AG04450 (cell line): ENCODE measurements at places on chromosomes 5 and 9.

GRCh38 chr5:71907001-71907588, 188.0 kb downstream of the CARTPT start:
- DNase-seq = no peak

DNA sequence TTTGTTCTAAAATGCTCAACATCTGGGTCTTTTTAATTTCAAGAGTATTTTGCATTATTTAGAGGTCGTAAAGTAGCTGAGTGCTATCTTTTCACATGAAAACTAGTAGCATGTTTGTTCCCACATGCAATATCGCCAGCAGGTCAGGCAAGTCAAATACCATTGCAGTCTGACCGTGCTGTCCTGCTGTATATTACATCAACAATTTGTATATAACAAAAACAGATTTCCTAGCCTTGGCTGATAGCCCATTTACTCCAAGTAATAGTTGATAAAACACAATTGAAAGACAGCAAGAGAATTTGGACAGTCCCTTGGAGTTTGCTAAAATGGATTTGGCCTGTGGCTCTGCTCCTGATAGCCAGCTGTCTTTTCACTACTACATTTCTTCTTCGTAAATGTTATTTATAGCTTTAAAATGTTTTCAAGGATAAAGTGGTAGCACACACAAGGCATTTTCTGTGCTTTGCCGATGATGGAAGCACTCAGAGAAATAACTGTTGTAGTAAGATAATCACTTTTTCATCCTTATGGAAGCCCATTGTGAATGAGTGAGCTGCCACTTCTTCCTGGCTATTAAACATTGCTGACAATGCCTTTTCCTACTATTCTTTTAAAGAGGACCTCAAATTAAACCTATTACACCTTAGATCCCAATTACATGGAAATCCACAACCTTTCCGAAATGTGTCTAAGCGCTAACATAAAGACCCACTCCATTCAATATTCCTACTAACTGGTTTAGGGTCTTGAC, 992.1 kb downstream of the MAT2B start:
- no peak for DNase-seq

DNA sequence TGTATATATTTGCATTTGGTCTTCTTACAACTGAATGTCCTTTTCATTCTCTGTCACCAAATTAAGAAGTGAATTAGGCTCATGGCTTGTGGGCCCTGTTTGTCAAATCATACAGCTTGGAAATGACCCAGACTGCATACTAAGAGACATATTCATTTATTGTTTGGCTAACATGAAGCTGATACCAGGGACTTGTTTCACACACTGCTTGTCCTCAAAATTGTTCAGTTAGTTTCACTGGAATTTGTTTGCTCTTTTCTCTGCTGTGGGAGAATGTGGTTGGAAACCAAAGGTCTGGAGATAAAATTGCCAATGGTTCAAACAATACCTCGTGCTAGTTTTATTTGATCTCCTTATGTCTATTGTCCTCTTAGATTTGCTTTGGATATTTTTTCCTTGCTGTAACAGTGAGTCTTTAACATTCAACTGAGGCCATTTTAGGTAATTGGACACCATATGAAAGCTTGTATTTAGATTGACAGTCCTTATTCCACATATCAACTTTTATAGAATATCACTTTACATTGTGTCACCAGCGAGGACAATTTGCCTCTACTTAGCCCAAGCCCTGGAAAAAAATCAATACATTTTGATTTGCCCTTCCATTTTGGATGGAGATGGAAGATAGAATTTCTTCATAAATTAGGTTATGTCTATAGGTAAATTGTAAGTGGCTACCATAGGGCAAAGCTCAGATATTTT, 144.3 kb upstream of the MTAP start:
- DNase-seq = no peak

DNA sequence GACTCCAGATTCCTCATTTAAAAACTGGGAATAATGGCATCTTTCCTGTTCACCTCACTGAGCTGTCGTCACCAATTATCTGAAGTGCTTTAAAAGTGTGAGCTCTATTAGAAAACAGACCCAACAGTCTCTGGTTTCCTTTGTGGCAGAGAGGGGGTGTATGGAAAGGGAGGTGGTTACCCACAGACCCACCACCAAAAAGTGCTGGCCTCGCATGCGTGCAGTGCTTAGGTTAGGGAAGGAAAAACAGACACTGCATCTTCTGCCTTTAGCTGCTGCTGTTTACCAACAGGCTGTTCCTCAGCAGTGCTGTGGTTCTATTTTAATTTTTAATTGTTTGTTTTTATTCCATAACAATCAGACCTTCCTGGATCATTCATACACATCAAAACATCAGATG, 249.6 kb downstream of the PIK3R1 start:
- DNase-seq = no peak

- DNase-seq = no peak
Measured at GRCh38 chr5:2201832-2202231, 319.1 kb upstream of the IRX4 start.

GRCh38 chr9:99187311-99187710, 34.4 kb downstream of the ALG2 start:
- DNase-seq = no peak

- DNase-seq = no peak
Measured at GRCh38 chr5:180816608-180817534, 14.3 kb upstream of the MGAT1 start.

DNA sequence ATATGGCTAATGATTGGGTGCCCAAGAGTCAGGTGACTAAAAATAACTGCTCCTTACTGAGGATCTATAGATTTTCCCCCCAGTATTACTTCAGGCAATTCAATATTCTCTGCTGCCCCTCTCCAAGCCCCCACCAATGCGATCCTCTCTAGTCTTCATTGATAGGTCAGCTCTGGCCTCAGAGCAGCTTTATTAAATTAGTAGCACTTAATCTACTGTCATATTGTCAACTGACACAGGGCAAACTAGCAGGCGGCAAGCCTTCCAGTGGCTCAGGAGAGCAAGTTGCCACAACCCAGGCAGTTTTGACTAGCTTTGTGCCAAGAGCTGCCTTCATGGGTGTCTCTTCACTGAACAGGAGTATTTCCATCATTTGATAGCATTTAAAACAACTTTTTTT, 462.9 kb downstream of the BNC2 start:
- DNase-seq = no peak

- no peak for DNase-seq
Measured at GRCh38 chr5:148768806-148769415, 57.5 kb upstream of the ADRB2 start.

DNA sequence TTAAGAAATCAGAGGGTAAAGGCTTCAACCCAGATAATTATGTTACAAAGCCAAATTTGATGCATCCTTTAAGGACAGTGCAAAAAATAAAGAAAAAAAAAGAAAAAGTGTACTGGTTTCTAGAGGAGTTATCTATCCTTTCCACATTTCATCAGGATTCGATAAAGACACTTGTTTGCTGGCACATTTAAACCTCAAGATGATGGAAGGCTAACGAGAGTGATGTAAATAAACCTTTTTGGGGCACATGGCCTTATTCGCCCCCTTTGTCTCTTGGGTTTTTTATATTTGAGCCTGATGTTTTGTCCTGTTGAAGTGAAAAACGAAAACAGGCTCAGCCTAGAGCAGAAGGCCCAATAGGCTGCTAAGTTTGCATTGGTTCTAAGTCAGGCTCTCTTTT, 416.5 kb downstream of the TAF11L14 start:
- no peak for DNase-seq

DNA sequence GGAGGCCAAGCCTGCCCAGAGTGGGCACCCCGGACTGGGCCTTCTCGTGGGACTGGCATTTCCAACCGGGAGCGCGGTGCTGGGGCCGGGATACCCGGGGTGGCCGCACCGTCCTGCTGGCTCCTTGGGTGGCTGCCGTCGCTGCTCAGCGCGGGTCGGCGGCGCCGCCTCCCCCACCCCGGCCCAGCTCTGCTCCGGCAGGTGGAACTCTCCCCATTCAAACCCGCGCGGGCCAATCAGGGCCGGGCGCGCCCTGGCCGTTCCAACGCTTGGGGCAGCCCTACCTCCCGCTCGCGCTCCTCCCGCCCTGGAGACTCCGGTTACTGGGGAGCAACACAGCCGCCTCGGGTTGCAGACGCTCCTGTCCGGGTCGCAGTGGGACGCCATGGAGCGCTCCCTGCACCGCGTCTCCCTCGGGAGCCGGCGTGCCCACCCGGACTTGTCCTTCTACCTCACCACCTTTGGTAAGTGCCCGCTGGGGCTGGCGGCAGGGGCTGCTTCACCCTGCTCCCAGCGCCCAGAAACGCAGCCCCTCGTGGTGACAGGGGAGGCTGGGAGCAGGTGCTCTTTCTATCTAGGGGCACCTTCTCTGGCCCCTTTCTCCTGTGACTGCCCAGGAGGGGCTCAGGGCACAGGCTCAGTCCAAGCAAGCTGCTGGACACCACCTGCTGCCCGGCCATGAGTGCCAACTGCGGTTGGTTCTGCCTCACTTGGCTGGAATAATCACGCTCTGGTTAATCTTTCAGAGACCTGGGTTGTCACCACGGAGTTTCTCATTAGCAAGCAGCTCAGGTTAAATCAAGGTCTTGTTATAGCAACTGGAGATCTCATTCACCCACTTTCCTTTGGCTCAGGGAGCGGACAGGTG, at the start of gene RGS3:
Gene RGS3, plus strand, starts transcription at position 310 of the 868 bp plus-strand sequence. Its CDS starts 76 bp downstream, at position 386.
- DNase-seq = no peak

DNA sequence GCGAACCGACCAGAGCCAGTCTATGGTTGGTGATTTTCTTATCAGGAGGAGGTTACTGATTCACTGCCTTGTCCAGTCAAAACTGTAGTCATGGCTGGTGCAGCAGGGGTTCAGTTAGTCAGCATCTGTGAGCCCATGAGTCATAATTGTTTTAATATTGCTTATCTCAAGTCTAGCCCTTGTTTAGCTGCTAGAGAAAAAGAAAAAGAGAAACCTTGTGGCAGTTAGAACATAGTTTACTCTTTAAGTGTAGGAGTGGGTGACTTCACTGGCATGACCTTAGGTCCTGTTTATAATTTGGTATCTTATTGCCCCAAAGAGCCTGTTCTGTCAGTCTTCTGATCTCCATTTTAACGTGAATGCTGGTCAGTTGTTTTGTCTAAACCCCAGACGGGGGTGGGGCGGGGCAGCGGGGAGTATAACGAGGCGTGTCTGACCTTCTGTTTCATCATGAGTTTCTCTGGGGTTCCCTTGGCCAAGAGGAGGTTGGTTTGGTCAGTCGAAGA, 76.9 kb upstream of the NFIL3 start:
- DNase-seq = peak; percentile 47

- no peak for DNase-seq
Measured at GRCh38 chr5:179168664-179169063, 108.5 kb downstream of the ZNF354C start.

DNA sequence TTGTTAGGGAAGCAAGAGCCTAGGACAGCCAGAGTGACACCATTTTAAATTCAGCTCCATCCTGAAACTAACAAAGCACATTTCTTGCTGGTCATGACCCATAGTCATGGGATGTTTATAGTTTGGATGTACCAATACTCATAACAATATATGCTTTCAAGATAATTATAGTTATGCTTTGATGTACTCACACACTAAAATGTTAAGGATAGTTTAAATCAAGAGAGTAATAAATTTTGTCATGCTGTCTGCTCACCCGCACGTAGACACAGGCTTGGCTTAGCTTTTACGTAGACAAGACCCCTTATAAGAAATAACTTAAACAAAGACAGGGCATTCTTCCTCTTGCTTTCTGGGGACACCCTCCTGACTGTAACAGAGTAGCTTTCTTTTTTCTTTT, 8.9 kb upstream of the STXBP1 start:
- no peak for DNase-seq

- DNase-seq = no peak
Measured at GRCh38 chr9:911005-911404, 65.5 kb upstream of the DMRT3 start.

DNA sequence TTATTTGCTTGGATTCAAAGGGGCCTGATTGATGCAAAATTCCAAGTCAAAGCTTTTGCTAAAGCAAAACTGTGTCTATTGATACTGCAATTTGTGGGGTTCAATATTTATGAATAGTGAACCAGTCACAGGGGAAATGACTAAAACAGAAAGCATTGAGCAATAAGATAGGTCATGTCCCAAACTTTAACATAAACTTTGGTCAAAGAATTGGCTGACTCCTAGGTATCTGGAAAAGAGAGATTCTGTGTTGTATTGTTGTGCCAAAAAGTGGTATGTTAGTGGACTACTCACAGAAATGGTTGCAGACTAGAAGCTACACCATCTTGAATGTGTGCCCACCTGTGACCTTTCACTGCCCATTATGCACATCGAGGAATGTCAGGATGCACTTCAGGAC, 585.5 kb upstream of the RGMB start:
- DNase-seq = no peak

- DNase-seq = no peak
Measured at GRCh38 chr9:27514551-27514950, 9.5 kb upstream of the IFNK start.

DNA sequence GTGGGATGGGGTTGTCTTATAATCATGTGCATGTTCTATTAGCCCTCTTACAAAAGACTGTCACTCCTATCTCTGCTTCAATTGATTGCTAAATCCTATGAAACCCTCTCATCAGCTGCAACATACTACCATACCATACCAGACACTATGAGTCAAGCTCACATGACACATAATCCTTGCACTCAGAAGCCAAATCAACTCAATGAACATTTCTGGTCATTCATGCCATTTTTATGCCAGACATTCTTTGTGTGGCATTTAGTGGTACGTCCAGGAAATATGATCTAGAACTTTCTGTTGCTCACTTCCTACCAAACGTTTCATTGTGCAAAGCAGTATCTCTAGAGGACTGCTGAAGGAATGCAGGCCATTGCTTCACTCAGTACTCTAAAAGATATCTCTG, 159.2 kb upstream of the GNA14 start:
- peak; percentile 67 for DNase-seq

- no peak for DNase-seq
Measured at GRCh38 chr5:154773326-154773725, 18.1 kb downstream of the LARP1 start.

- no peak for DNase-seq
Measured at GRCh38 chr9:77475641-77476473, 172.3 kb downstream of the GNA14 start.

GRCh38 chr5:35035271-35035670, 12.5 kb downstream of the AGXT2 start:
- DNase-seq = no peak

DNA sequence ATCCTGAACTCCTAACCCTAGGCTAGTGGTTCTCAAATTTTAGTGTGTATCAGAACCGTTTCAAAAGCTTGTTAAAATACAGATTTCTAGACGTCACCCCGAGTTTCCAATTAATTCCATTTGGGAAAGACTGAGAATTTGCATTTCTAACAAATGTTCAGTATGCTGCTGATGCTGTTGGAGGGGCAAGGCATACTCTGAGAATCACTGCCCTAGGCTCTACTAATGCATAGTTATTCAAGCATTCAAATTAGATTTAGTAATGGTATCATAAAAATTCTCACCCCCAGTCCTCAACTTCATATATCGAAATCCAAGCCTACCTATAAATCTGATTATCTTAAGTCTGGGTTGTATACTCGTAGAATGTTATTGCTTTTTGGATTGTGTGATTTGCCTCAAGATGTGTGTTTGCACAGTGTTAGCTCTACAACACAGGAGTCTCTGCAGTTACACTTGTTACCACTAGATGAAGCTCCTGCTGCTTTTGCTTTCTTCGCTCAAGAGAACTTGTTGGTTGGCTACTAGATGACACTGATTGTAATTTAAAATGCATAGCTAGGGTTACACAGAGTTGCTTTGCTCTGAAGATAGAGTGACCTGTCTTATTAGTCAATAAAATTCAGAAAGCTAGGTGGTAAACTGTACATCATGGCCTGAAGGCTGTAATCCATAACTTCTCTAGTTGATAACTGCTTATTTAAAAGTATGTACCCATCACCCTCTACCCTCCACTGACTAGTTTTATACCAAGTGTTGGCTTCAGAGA, 7.5 kb upstream of the ERAP2 start:
- DNase-seq = peak; percentile 61
